ENCODE measurements at places on chromosomes 5 and 9. TPM values are rescaled to one million over a fixed set of nuclear protein-coding genes. Genes with fewer than 3 reads are reported as not detected.

DNA sequence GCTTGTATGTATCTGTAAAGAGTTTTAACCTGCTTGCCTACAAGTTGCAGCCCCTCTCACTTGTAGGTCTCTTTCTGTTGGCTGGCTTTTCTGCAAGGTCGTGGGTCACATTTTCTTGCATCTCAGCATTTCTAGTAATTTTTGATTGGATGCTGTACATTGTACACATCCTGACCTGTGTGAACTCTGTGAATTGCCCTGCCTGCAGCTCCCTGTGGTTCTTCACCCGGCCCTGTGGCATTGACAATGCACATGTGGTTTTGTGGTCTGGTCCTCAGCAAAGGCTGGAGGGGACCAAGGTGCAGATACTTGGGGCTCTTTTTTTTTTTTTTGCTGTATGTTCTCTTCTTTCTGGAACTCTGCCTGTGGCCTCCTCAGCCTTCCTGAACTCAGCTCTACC is 53.6 kb downstream of the WNK2 start:
- no peak for DNase-seq

The OR4F3 gene
- total RNA-seq = 0.31 TPM

DNA sequence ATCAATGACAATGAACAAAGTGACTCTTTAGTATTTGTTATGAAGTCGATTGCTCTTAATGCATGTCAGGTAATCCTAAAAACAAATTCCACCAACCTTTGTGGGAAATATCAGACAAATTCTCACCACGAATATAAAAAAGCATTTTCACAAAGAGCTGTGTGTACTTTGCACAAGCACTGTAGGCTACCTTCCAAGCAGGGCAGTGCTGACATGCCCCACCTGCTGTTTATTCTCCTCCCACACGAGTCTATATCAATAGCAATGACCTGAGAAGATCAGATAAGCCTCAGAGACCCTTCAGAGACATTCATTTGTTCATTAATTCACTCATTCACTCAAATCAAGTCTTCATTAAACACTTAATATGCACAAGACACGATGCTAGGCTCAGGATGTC is 469.1 kb downstream of the ZSWIM6 start:
- no peak for DNase-seq

The TMOD1 gene
- not detected for total RNA-seq

DNA sequence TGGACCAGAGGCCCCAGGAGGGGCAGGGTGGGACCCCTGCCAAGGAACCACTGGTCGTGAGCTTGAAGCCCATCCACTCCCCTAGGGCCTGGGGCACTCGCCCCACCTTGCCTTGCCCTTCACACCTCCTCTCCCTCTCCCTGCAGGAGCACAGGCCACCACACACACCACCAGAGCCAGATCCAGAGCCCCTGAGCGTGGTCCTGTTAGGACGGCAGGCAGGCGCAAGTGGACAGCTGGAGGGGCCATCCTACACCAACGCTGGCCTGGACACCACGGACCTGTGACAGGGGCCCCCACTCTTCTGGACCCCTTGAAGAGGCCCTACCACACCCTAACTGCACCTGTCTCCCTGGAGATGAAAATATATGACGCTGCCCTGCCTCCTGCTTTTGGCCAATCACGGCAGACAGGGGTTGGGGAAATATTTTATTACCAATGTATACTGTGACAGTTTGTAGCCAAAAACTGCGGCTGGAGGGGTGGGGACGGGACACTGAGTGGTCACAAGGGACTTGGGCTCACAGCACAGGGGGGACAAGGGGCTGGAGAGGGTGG is 14.5 kb downstream of the GPRIN1 start:
- DNase-seq = no peak

The PHYHD1 gene
- 13.8 TPM for total RNA-seq

The CNTFR gene
- total RNA-seq = 0.78 TPM

DNA sequence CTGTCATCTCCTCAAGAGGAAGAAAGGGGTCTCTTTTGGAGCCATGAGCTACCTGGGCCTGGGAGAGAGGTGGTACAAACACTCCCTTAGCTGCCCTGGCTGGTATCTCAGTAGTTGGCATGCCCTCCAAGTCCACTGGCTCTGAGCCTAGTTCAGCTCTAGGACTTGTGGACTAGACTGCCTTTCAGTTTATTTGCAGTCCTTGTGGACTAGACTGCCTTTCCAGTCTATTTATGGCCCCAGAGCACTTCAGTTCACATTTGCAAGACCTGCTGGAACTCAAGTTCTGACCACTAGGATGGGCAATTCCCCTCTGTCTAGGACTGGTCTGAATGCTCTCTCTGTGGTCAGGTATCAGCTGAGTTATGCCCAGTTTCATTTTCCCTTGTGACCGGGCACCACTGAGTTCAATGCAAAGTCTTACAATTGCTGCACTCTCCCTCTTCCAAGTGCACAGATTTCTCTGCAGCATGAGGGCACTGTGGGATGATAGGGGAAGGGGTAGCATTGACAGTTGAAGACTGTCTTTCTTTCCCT is 1019.0 kb downstream of the TAF11L14 start:
- DNase-seq = no peak

- no peak for DNase-seq
Measured at GRCh38 chr9:90946982-90947381, 145.4 kb downstream of the SYK start.

- no peak for DNase-seq
Measured at GRCh38 chr5:164090358-164090757, 584.9 kb downstream of the MAT2B start.

The CCL28 gene
- total RNA-seq = not detected

DNA sequence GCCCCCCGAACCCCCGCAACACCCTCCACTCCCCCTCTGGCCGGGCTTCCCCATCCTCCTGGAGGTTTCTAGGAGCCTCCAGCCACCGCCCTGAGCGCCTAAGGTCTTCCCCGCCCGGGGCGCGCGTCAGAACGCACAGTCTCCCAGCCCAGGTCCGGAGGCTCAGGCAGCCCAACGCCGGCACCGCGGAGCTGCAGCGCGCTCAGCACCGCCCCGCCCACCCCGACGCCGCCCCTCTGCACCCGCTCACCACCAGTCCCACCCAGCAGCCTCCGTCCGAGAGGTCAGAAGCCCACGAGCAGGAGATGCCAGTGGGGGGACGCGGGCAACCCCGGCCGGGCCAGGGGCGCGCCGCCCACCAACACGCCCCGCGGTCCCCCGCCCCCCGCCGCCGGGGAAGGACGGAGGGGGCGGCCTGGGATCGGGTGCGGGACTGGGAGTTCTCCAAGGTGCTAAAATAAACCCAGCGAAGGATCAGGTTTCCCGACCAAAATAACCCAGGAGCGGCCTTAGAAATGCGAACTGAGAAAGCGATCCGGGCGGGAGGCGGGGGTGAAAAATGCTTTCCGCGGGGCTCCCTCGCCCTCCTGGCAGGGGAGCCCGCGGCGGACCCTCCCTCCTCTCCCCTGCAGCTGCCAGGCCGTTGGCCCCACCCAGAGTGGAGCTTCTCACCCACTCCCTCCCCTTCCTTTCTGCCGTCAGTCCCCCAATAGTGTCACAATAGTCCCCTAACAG is 6.5 kb upstream of the FAM78A start:
- no peak for DNase-seq

DNA sequence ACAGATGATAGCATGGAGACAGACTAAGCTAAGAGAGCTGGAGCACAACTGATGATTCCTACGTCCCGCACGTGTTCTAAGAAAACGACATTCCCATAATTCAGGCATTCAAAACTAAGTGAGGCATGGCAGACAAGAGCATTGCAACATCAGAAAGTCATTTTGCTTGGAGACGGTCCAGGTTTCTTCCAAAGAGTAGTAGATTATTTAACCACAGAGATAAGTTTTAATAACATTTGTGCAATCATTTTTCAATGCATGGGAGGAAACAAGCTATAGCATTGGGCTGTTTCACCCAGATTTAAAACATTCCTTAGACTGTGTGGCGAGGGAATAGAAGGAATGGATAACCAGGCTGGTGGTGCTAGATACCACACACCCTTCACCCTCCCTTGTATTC is 117.2 kb downstream of the APBA1 start:
- DNase-seq = no peak

DNA sequence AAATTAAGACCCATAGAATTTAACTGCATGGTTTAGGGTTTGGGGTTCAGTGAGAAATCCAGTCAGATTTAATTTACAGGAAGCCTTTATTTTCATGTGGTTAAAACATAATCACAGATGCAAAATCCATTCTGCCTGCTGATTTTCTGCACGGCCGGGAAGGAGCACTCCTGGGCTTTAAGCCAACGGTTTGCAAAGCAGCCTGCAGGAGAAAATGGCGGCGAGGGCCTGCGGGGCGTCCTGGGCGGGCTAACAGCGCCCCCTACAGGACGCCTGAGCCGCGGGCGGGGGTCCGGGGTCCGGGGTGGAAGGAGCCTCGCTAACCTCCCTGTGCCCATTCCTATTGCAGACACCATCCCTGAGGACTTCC is 47.6 kb downstream of the THBS4 start:
- DNase-seq = peak; percentile 41

DNA sequence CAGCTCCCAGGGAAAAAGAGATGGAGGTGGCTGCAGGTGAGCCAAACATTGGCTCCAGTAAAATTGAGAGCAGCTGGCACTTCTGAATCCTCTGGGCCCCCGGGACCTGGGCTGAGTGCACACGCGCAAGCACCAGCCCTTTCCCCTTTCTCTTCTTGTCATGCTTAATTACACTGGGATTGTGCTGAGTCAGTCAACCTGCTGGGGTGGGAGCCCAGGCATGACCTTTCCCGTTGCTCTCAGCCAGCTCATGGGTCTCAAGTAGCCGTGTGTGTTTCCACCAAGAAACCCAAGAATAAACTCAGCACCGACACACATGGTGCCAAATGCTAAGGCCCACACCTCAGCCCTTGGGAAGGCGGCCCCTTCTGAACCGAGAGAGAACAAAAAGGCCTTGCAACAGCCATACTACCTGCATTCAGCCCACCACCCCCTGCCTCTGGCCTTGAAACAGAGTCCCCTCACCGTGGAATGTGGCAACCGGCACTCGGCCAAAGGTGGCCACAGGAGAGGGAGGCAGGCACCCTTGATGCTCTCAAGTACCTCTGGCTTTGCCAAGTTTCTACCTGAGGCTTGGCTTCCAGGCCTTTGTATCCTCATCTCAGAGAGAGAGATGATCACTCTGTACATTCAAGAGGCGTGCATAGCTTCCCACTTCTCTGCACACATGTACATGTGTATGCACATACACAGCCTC is 28.1 kb downstream of the SLIT3 start:
- DNase-seq = no peak

GRCh38 chr9:35826071-35826701 is 2.3 kb downstream of the FAM221B start:
- DNase-seq = peak; percentile 80

DNA sequence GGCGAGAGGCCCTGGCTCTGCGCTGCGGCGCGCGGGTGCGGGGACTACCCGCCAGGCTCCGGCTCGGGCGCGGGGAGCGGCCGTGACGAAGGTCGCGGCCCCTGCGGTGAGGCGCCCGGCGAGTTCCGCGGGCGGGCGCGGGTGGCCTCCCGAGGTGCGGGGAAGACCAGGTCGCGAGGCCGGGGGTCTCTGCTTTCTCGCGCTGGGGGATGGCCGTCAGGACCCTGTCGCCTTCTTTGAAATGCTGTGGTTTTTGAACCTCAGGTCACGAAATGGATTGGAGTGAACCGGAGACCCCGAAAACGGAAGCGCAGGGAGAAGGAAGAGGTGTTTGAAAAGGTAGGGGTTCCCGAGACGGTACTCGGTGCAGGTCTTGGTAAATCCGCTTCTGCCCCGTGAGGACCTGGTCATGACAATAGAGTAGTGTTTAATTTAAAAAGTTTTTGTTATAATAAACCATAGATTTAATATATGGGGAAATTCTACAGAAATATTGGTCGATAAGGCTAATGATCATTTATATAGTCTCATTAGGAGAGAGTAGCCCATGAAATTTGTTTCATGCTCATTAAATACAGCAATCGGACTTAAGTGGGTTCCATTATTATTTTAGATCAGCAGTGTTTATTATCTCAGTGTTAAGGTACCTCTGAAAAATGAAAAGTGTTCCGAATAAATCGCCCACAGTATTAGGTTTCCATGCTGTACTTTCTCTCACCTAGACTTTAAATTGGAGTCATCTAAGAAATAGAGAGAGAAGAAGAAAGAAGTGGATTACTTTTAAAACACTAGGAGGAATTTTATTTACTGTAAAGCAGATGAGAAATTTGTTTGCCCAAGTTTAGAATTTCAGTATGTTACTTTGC is 279.0 kb downstream of the AOPEP start:
- DNase-seq = peak; percentile 52

The STPG3 gene
- not detected for total RNA-seq

- DNase-seq = no peak
Measured at GRCh38 chr9:116285320-116285719, 131.7 kb downstream of the PAPPA start.

- DNase-seq = no peak
Measured at GRCh38 chr5:128132499-128132898, 48.9 kb downstream of the SLC12A2 start.

The SLC6A3 gene
- not detected for total RNA-seq

The DNAI1 gene
- total RNA-seq = not detected

The RNF208 gene
- total RNA-seq = not detected

- DNase-seq = no peak
Measured at GRCh38 chr5:78515670-78516069, 132.9 kb downstream of the LHFPL2 start.

The SLC34A3 gene
- total RNA-seq = not detected

The PCDHB9 gene
- 7.3 TPM for total RNA-seq

- DNase-seq = no peak
Measured at GRCh38 chr5:119452060-119452372, 281 bp upstream of the HSD17B4 start.

DNA sequence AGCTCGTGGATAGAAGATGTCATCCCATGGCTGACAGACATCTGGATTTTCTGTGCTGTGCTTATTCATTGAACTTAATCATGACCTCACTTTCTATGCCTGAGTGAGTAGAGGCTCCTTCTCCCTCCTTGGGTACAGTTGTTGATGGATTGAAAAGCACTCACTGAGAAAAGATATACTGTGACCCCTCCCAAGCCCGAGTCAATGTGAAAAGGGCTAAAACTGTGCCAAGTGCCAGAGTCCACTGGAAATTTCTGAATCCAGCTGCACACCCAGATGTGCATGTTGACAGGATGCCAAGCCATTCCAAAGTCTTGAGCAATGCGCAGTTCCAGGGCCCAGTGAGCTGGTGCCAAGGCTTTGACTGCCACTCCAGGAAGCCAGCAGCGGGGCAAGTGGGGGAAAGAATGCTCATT is 473.0 kb downstream of the NTRK2 start:
- DNase-seq = no peak

The CCL21 gene
- total RNA-seq = not detected

The CD14 gene
- not detected for total RNA-seq

DNA sequence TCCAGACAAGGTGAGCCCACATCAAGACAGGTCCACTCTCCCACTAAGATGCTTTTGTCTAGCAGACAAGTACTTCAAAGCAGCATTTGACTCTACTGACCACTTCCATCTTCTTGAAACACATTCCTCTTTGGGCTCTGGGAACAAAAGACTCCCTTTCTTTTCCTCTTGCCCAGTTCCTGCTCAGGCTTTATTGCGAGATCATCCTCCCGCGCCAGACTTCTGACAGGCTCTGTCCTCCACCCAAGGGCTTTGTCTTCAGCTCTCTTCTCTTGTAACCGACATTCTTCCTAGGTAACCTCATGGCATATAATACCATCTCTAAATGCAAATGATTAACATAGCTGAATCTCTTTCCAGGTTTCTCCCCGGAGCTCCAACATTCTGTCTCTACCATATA is 85.8 kb downstream of the NUDT12 start:
- no peak for DNase-seq

The SPACA9 gene
- 5.5 TPM for total RNA-seq

The HARS1 gene
- 80.6 TPM for total RNA-seq

The MED10 gene
- 25.4 TPM for total RNA-seq

GRCh38 chr9:134642385-134643181 is 980 bp downstream of the COL5A1 start:
- no peak for DNase-seq

The OR1L6 gene
- not detected for total RNA-seq

The NRG2 gene
- 2.0 TPM for total RNA-seq

The MORN5 gene
- total RNA-seq = not detected

The NAIF1 gene
- total RNA-seq = 6.6 TPM

Data from G401 (cell line).